ENCODE measurements at places on chromosomes 5 and 9.

- no peak for DNase-seq
Measured at GRCh38 chr9:137056739-137057415, 3.0 kb upstream of the ENTPD2 start.

- DNase-seq, result no peak
Measured at GRCh38 chr5:68336200-68336599, 120.6 kb downstream of the PIK3R1 start.

DNA sequence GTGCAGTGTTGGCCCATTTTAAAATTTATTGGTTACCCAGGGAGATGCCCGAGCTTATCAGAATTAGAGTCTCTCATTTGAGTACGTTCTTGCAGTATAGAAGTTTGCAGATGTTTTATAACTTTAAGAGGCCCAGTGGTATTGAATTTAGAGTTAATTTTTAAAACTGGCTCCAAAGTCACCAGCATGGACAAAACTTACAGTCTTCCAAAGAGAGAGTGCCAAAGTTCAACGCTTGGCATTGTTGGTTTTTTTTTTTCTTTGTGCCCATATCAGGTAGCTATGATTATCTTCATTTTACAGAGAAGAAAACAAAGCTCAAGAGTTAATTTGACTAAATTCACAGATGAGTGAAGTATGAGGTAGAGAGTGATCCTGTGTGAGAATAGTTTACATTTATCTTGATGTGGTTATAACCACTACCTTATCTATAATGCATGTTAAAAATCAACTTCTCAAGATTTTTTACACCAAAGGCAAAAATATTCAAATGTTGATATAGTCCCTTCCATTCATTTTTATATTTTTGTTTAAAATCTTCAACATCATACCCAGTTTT is 273.7 kb upstream of the DMRT1 start:
- no peak for DNase-seq

- no peak for DNase-seq
Measured at GRCh38 chr9:76107482-76107881, 217.0 kb downstream of the PCSK5 start.

GRCh38 chr5:102778478-102778877 is 23.4 kb downstream of the PAM start:
- no peak for DNase-seq

DNA sequence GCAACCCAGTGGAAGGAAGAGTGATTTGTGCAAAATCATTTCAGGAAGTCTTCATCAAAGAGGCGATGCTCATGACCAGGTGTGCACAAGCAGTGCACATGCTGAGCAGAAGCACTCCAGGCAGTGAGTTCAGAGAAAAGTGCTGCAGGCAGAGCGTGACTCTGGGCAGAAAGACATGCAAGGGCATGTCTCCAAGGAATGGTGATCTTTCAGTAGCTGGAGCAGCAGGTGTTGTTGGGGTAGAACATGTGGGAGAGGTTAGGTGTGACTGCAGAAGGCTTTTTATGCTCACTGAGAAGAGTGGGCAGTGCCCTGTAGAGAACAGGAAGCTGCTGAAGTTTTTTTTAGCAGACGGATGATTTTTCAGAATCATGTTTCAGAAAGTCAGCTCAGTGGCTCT is 545.4 kb upstream of the TLE4 start:
- no peak for DNase-seq

GRCh38 chr5:36587354-36587753 is 19.1 kb upstream of the SLC1A3 start:
- no peak for DNase-seq

- DNase-seq, result no peak
Measured at GRCh38 chr9:84970432-84970831, 300.9 kb downstream of the NTRK2 start.

DNA sequence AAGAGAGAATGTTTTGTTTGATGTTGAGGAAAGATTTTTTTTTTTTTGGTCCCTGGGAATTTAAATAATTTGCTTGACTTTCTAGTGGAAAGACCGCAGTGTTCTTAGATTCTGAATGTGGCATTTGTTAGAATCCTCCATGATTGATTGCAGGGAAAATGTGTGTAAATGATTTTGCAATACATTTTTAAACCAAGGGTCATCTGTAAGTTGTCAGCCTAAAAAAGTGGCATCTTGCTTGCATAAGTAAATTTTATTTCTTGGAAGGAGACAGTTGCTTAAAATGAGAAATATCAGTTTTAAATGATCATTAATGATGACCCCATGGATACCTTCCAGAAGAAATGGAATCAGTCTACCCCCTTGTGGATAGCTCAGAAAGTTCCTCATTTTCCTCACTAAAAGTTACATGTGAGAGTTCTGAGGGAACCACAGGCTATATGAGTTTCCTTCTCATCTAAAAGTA is 105.1 kb upstream of the SLC25A48 start:
- no peak for DNase-seq

DNA sequence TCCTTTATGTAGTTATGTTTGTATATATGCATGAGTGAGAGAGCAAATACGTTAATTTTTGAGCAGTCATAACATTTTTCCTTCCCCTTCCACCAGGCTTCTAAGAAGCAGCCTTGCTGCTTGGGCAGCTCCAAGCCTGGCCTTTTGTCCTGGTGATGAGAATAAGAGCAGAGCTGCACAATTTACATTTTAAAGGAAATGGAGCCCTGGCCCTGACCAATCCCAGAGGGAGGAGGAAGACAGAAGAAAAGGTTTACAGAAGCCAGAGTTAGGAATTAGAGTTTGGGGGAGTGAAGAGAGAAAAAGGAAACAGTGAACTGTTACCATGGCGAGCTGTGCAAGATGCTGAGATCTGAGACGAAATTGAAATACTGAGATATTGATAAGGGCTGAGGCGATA is 25.3 kb upstream of the EFNA5 start:
- DNase-seq, result no peak

- DNase-seq, result no peak
Measured at GRCh38 chr9:129869585-129870501, 34.6 kb downstream of the USP20 start.

- DNase-seq, result no peak
Measured at GRCh38 chr5:10620346-10620745, 56.5 kb downstream of the ANKRD33B start.

DNA sequence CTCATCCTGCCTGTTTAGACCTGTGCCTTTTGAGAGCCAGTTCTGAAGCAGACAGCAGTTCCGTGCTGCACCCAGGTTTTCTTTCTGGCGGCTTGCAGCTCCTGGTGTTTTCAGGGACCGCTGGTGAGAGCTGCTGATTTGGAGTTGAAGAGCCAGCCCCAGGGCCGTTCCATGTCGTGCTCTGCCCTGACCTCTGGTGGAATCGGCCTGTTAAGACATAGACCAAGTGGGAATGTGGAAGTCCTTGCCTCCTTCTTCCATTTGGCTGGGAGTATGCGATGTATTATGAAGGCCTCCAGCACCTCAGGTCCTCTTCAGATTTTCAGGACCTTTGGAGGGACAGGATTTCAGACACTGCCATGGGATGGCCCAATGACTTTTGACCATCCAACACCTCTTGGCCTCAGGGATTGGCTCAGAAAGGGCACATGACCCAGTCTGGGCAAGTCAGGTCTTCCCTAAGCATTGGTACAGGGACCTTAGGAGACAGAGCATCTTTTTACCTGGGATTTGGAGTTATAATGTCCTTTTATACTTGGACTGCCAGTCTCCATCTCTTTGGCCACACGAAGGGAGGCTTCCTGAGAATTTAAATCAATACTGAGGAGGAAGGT is 136.1 kb upstream of the CLINT1 start:
- peak; percentile 51 for DNase-seq

GRCh38 chr9:132744881-132745755 is 74.9 kb downstream of the GTF3C4 start:
- DNase-seq, result no peak

DNA sequence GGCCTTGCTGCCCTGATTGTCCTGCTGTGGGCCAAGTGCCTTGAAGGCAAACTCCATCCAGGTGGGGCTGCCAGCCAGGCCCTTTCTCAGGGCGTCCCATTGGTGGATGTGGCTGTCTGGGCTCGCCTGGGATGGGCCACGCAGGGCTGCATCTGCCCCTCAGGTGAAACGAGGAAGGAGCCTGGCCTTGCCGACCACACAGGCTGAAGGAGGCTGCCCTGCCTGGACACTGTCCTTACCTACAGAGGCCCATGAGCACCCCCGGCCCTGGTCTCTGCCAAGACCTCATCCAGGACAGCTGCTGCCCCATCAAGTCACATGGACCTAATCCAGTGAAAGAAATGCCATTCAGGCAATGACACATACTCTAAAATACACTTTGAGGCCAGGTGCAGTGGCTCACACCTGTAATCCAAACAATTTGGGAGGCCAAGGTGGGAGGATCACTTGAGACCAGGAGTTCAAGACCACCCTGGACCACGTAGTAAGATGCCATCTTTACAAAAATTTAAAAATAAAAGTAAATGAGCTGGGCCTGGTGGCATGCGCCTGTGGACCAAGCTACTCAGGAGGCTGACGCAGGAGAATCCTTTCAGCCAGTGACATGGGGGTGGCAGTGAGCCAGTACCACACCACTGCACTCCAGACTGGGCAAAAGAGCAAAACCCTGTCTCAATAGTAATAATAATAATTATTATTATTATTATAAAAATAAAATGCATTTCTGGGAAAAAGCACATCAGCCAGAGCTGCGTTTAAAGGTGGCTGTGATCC is 33.9 kb downstream of the PNPLA7 start:
- no peak for DNase-seq

- no peak for DNase-seq
Measured at GRCh38 chr9:92327283-92327850, 1.6 kb downstream of the CENPP start.

DNA sequence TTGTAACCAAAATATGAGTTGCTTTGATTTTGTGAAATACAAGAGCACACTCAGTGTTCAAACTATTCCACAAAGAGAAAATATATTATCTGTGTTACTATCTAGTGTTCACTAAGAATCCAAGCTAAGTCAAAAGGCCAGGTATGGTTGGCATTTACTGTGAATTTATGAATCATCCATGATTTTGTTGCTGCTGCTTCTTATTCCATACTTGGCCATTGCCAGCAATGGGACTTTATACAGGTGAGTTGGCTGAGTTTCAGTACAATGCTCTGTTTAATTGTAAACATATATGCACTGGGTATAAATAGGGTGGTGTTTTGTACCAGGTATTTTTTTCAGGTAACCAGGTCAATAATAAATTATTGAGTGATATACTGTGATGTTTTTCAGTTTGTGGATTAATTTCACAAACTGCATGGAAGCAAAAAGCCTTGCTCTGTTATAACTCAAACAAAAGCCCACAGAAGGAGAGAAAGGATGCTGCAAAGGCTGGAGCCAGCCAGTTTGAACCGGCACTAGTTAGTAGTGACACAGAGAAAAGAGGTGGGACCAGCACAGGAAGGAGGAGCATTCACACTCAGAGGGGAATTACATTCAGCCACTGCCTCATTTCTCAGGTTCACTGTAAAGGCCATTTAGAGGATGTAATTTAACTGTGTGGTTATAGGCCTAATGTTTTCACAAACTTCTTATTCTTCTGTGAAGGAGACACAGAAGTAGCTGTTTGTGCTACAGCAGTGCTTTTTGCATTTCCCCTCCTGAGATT is 381.8 kb downstream of the ADGRV1 start:
- peak; percentile 22 for DNase-seq
